ENCODE measurements at places on chromosomes 5 and 9.

GRCh38 chr9:136352682-136353081 is 10.9 kb downstream of the DNLZ start:
- DNase-seq, result no peak

DNA sequence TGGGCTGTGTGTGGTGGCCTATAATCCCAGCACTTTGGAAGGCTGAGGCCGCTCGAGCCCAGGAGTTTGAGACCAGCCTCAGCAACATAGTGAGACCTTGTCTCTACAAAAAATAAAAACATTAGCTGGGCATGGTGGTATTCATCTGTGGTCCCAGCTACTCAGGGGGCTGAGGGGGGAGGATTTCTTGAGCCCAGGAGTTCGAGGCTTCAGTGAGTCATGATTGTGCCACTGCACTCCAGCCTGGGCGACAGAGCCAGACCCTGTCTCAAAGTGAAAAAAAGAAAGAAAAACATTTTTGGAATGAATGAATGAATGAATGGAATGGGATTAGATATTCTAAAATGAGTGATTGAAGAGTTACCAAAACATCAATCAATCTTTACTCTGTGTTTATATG is 85.8 kb downstream of the FGF1 start:
- DNase-seq, result no peak

DNA sequence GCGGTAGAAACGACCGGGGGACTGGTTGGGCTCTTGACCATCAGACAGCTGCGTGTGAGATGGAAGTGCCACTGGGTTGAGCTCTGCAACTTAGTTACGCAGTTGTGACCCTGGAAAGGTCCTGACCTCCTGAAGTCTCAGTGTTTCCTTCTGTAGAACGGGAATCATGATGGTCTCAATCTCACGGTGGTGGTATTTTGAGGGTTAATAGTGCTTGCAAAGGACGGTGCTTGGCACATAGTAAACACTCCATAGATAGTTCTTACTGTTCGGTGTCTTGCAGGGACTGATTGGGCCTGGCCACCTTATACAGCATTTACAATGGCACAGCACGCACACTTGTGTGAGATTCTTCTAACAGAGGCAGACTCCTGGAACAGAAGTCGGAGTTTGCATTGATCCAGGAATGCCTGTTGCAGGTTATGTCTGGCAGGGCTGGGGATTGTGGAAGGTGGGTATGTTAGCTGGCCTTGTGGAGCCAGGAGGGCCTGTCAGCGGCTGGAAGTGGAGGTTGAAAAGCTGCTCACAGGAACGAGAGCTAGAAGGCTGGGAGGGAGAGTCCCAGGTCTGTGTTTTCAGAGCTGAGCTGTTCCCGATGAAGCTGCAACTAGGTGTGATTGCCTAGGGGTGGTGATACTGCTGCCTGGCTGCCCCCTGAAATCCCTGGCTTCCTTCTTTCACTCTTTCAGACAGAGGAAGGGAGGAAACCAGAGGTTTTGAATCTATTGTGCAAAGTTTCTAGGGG is 962 bp upstream of the TXN start:
- DNase-seq, result no peak

GRCh38 chr5:95848701-95849100 is 26.2 kb upstream of the GLRX start:
- DNase-seq, result peak; percentile 77

DNA sequence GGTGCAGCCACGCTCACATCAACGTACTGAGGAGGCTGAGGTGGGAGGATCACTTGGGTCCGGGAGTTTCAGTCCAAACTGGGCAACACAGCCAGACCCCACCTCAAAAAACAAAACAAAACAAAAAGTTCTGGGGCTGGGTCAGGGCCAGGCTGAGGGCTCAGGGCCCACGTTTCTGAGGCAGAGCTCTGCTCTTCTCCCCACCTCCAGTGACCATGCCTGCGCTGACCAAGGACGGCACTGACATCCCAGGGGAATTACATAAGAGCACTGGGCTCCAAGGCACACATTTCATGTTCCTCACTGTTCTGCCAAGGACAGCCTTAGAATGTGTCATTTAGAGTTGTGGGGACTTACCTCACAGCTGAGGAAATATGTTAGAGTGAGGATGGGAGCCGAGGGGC is 40.4 kb upstream of the TESK1 start:
- DNase-seq, result peak; percentile 19

DNA sequence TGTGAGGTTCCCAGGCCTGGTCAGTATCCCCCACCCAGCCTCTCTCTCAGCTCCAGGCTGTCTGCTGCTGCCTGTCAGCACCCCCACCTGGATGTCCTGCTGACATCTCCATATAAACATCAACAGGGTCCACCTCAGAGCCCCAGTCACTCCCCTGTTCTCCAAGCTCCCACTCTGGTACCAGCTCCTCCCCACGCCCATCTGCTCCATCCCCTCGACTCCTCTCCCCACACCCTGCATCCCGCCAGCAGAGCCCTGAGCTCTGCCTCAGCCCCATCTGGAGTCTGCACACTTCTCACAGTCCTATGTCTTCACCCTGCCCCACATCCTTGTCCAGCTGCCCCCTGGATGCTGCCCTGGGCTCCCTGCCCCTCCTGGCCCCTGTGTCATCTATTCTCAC is 67.7 kb upstream of the LRRTM2 start:
- no peak for DNase-seq

DNA sequence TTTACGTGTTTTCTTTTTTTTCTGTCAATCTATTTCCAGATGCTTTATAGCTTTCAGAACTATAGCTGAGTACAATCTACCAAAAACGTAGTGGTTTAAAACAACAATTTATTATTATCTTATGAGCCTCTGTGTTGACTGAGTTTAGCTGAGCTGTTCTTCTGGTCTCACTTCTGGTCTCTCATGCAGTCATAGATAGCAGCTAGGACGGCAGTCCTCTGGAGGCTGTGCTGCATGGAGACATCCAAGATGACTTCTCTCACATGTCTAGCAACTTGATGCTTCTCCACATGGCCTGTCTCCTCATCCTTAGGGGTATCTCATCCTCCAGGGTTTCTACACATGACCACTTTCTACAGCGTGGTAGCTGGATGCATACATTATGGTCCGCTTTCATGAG is 22.0 kb upstream of the RAD23B start:
- no peak for DNase-seq

DNA sequence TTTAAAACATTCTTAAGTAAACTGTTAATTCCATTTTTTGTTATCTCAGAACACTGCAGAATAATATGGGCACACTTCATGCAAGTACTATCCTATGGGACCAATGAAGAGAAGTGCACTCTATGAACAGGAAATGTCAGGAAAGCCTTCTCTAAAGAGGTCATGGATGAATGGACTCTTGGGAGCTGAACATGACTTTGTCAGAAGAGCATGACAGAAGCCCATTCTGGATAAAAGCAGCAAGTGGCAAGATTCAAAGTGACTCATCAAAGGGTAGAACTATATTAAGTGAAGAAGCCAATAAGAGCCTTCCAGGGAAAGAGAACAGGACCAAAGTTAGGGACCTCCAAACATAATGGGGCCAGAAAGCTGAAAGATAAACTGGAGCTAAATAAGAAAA is 94.0 kb downstream of the RAPGEF6 start:
- peak; percentile 35 for DNase-seq

DNA sequence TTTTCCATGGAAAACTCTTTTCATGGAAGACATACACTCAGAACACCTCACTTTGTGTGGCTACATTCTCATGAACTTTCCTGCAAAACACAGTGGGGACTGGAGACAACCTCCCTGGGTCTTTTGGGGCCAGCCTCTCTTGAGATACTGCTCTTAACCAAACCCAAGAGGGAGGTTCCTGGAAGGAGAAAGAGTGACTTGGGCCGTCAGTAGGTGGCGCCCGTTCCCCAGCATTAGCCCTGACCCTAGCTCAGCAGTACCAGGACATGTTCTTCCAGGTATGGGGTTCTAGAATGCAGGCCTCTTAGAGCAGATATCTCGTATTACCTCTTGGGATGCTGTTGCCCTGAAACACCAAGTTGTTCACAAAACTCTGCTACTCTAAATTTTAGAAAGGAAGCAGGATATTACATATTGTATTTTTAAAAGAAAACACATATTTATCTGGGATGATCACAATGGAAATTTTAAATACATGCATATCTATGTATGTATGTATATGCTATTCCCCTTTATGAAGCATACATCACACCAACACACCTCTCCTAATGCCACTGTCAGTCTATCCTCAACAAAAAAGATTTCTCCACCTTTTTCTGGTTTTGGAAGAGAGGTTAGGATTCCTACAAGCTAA is 15.8 kb upstream of the GLIS3 start:
- peak; percentile 83 for DNase-seq

DNA sequence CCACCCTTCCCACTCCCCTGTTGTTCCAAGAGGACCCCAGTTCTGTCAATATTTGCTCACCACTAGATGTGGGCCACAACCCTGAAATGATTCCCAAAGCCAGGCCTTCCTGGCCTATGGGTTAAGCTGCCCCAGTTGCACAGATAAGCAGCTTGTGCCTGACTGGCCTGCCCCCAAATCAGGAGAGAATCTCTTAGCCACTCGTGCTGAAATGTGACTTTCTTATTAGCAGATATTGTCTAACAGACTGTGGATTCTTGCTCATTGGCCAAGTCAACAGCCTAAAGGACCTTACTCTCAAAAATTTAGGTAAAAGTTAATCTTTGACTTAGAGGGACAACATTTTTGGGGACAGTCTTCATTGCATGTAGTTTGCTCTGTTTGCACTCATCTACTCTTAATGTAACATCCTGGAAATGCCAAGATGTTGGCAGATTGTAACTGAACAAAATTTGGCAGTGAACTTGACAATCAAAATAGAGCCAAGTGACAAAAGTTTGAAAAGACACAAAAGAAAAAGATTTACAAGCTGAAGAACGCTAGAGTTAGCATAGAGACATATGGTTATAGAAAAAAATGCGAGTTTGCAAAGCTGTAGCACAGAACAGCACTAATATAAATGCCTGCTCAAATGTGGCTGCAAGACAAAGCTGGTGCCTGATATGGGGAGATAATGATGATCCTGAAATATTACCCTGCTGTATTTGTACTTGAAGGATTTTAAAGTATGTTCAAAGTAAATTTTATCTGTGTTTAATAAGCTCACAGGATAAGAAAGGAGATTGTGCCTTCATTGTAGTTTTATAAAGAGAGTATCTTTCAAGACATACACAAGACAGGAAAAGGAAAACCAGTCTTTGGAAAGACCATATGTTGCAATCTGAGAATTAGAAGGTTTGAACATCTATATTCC is 29.0 kb upstream of the FSD1L start:
- no peak for DNase-seq

GRCh38 chr5:44332285-44332971 is 56.8 kb downstream of the FGF10 start:
- peak; percentile 74 for DNase-seq

DNA sequence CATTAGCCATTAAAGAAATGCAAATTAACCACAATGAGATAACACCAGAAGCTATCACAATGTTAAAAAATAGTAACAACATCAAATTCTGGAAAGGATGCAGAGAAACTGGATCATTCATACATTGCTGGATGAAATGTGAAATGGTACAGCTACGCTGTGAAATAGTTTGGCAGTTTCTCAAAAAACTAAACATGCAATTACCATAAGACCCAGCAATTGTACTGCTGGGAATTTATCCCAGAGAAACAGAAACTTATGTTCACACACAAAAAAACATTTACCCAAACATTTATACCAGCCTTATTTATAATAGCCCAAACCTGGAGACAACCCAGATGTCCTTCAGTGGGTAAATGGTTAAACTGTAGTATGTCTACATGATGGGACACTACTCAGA is 592.9 kb downstream of the ZNF608 start:
- no peak for DNase-seq

- no peak for DNase-seq
Measured at GRCh38 chr9:83765376-83765775, 52.2 kb downstream of the GKAP1 start.

- DNase-seq, result no peak
Measured at GRCh38 chr9:121952611-121953010, 140.5 kb downstream of the TTLL11 start.

DNA sequence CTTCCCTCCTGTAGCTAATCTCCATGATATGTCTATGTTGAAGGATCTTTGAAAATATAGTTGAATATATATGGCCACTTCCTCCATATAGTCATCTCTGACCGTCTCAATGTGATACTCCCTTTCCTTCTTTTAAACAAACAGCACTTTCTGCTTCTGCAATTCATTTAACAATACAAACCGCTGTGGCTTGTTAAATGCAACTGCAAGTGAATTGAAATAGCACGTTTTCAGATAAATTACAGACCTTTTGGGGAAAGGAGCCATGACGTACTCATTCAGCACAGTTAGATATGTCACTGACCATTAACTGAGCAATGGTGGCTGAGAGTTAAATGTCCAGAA is 82.5 kb downstream of the FBXO38 start:
- no peak for DNase-seq

DNA sequence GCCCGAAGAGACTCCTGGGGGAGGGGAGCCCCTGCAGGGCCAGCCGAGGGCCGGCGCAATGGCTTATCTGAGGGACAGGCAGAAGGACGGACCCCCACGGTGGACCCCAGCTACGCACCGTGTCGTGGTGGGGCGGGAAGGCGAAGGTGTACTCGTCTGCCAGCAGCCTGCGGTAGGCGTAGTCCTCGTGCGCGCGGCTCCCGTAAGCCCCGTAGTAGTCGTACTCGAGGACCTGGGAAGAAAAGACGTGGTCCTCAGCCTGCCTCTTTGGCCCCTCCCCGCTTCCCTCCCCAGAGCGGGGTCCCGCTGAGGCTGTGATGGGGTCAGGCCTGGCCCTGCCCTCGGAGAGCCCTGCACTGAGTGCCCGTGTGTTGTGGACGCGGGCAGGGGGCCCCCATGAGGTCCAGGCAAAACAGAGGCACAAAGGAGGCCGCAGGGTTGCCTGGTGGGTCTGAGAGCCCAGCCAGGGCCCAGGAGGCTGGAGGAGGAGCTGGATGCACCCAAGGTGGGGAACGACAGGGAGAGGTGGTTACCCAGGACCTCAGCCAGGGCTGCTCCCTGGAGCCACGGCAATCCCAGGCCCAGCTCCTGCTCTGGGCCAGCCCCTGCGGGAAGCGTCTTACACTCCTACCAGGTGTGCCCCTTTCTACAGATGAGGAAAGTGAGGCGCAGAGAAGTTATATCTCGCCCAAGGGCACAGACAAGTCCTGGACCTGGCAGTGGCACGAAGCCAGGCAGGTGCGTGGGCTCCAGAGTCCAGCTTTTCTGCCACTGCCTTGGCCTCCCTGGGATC is 35.2 kb downstream of the SARDH start:
- DNase-seq, result no peak

- DNase-seq, result no peak
Measured at GRCh38 chr9:3321186-3321585, 204.6 kb downstream of the RFX3 start.

- DNase-seq, result no peak
Measured at GRCh38 chr5:131633830-131634229, 1.2 kb downstream of the RAPGEF6 start.

DNA sequence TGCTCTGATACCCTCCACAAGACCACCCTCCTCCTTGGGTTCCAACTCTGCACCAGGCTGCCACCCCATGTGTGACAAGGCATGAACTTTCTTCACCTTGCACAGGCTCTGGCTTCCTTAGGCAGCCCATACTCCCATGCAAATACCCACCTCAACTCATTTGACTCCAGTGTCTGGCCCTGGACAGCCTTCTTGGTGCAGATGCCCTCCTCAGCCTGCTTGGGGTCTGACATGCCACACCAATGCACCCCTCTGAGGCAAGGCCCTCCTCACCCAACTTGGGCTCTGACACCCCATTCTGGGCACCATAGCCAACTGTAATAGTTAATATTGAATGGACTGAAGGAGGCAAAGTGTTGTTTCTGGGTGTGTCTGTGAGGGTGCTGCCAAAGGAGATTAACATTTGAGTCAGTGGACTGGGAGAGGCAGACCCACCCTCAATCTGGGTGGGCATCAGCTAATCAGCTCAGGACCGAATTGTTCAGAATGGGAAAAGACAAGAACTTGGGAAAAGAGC is 115.0 kb upstream of the EPB41L4A start:
- DNase-seq, result no peak
